ENCODE measurements at places on chromosomes 2 and 18.

GRCh38 chr18:58464104-58464625 is 164.7 kb downstream of the ALPK2 start:
- DNase-seq: no peak

DNA sequence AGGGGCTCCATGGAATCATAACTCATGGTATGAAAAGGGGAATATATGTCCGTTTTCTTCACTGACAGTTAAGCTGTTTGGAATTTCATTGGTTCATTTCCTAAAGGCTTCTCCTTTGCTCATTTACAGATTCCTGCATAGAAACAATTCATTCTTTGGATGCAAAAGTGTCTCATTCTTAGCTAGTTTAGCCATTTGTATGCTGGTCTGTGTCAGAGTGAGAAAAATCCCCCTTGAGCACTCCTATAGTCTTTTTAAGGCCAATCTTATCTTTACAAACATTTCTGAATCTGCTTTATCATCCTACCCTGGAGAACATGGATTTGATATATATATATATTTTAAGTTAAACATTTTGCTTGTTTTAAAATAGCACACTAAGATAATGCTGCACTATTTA is 1260.9 kb upstream of the NRXN1 start:
- no peak for DNase-seq

DNA sequence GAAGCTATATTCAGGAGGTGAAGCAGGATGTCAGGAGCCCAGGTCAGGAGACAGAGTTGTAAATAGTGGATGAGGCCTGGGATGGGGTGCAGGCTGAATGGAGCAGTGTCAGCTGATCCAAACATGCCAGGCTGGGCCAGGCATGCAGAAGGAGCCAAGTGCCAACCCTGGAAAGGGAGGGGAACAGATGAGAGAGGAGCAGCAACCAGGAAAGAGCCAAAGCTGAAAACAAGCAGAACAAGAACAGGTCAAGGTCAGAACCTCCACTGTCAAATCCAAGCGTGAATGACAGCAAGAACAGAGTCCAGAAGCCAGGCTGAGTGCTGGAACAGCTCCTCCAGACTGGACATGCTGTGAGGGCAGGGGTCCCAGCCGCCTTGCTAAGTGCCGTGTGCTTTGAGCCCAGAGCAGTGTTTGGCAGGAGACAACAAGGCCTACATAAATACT is 49.2 kb upstream of the PPP1CB start:
- DNase-seq: no peak

GRCh38 chr2:43171789-43172188 is 54.6 kb downstream of the ZFP36L2 start:
- DNase-seq: no peak

- no peak for DNase-seq
Measured at GRCh38 chr18:79728931-79729586, 49.5 kb downstream of the CTDP1 start.

GRCh38 chr2:8543383-8544170 is 138.3 kb upstream of the ID2 start:
- peak; percentile 78 for DNase-seq

GRCh38 chr2:84880645-84881521 is at the start of gene TRABD2A:
Gene TRABD2A (minus strand): TSS chr2:84881084. CDS start chr2:84881039, 45 bp downstream.
- DNase-seq: peak; percentile 47

DNA sequence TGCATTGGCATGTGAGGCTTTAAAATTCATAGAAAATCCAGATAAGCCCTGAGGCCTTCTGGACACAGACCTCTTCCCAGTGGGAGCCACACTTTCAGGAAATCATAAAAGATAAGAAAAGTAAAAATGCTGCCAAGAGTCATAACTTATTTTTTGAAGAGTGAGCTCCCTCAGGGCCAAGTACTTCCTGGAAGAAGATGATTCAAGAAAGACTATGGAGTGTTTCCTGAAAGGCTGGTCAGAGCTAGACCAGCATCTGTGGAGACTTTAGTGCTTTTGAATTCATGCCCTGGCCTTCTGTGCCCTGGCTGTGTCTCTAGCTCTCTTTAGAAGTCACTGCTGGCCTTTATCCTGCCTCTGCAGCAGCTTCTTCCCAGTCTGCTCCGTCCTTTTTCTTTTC is 6.4 kb upstream of the XDH start:
- DNase-seq: no peak

- peak; percentile 6 for DNase-seq
Measured at GRCh38 chr2:239201884-239202283, 198.9 kb downstream of the HDAC4 start.

GRCh38 chr2:190320696-190321095 is 1.1 kb upstream of the HIBCH start:
- no peak for DNase-seq

GRCh38 chr2:235877275-235877802 is 290.8 kb downstream of the GBX2 start:
- no peak for DNase-seq

DNA sequence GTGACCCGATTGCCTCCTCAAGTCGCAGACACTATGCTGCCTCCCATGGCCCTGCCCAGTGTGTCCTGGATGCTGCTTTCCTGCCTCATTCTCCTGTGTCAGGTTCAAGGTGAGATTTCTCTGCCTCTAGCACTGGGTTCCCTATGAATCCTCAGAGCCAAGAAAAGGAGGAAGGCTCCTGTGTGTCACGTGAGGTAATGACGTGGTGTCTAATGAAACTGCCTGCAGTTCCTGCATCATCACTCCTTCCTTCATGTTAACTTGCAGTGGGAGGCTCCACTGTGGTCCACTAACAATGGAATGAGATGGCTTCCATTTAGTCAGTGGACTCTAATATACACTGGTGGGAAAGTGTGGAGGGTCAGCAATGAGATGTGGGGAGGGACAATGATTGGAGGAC is 559 bp downstream of the REG3G start:
- no peak for DNase-seq

GRCh38 chr2:215540658-215541057 is 104.8 kb upstream of the FN1 start:
- DNase-seq: no peak

GRCh38 chr18:67451960-67452359 is 64.6 kb downstream of the DSEL start:
- no peak for DNase-seq

DNA sequence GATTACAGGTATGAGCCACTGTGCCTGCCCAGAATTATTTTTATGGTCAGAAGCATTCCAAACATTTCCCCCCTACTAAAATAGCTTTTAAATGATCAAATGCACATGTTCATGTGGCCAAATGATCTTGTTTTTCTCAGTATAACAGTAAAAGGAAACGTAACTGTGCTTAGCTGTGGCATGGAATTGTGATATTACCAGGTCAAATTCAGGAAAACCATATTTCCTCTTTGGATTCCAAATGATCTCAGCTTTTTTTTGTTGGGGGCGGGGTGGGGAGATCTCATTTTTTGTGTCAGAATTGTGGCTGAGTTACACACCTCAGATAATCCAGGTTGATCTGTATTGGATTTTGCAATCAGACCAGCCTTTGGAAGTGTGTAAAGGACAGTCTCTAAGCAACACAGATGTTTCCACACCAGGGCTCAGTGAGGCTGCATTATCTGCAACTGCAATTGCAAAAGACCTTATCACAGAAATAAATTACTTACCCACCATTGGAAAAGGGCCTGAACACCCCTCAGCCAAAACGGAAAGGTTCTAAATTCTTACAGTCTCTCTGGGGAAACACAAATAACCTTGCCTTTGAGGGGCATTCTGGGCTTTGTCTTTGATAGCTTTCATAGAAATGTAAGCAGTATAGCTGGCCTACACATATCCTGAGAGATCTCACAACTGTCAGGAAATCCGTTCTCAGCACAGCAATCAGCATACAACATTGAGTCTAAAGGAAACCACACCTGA is 8.4 kb downstream of the CASP10 start:
- no peak for DNase-seq

DNA sequence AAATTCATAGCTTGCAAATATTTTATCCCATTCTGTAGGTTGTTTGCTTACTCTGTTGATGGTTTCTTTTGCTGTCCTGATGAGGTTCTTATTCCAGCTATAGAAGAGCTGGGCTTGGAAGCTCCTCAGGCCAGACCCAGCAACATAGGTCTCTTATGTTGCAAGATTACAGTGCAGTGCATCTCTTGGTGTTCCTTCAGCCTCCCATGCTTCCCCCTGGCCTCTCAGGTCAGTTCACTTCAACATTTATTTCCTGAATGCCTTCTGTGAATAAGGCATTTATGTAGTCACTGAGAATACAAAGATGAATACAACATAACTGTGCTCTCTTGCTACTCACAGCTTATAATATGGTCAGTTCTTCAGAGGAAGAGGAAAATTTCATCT is 179.0 kb upstream of the SLC39A10 start:
- no peak for DNase-seq

DNA sequence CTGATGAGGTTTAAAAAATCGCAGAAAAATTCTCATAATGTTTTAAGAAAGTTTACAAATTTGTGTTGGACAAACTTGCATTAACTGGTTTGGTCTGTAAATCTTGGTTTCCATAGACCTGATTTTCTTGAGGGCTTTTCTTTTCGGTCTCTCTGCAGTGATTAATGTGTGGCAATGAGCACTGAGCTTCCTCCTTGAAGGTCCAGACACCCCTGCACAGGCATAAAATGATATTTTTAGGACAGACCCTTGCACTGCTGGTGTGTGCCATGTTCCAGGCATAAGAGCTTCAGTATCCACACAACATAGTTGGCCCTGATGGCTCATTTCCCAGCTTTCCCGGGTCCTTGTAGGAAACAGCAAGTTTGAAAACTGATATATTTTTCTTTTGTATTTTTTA is 33.7 kb downstream of the MRPL33 start:
- no peak for DNase-seq

DNA sequence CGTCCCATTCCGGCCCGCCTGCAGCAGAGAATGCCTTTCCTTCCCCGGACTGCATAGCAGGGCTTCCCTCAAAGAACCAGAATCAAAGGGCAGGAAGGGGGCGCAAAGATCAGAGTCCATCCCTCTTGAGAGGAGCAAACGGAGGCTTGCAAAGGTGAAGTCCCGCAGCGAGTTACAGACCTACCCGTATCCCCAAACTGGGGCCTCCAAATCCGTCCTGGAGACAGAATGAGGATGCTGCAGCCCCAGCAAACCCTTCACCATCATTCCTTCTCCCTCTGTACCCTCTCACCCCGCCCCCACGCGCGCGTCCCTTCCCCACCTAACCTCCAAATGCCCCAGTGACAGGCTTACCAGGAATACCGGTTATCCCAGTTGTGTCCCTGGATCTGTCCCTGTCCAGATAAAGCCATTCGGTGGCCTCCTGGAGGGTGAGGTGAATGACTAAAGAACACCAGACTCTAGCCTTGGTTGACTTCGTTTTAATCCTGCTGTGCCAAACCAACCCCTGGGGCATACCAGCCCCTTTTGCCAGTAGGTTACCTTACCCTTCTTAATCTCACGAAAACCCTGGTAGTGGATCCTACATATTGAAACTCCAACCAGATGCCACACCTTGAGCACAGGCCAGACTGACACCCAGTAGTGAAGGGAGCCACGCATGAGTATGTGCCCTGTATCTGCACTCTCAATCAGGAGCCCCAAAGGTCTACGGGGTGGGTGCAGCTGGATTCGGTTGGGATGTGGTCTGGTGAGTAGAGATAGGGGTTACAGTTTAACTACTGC is 961 bp upstream of the SLC40A1 start:
- no peak for DNase-seq

GRCh38 chr2:109447251-109447661 is 166.5 kb downstream of the SEPTIN10 start:
- no peak for DNase-seq

DNA sequence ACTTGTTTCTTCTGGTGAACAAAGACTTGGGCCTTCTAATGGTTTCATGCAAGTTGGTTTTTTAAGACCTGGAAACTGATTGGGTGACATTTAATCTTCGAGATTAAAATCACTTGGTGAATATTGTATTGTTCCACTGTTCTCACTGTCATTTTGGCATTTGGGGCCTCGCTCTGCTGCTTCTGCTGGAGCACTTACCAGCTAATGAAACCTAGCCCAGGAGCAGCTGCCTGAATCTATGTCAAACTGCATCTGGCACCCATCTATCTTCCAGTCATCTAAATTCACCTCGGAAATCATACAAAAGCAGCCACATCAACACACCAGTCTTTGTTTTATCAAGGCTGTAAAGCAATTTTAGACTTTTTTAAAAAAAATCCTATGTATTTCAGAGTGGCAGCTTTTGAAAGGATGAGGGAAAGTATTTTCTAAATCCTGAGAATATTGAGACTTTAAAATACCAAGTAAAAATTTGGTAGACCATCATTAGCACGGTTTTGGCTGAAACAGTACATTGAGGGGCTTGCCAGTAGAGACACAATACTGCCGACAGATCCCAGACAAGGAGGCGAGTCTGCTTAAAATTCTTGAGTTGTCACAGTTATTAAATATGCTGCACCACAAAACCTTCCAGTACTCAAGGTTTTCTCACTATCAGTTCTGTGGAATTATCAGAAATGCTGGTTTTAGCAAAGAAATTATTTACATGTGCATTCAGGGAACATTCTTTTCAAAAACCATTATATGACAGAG is 26.1 kb upstream of the SERTAD2 start:
- no peak for DNase-seq

GRCh38 chr18:46134920-46135675 is 30.9 kb downstream of the HAUS1 start:
- DNase-seq: no peak
